ENCODE measurements at places on chromosomes 5 and 9.

GRCh38 chr5:171093598-171093997 lies 215.4 kb upstream of the TLX3 start:
- DNase-seq, result no peak

- no peak for DNase-seq
Observed at GRCh38 chr9:125932012-125932411, 184.8 kb downstream of the PBX3 start.

DNA sequence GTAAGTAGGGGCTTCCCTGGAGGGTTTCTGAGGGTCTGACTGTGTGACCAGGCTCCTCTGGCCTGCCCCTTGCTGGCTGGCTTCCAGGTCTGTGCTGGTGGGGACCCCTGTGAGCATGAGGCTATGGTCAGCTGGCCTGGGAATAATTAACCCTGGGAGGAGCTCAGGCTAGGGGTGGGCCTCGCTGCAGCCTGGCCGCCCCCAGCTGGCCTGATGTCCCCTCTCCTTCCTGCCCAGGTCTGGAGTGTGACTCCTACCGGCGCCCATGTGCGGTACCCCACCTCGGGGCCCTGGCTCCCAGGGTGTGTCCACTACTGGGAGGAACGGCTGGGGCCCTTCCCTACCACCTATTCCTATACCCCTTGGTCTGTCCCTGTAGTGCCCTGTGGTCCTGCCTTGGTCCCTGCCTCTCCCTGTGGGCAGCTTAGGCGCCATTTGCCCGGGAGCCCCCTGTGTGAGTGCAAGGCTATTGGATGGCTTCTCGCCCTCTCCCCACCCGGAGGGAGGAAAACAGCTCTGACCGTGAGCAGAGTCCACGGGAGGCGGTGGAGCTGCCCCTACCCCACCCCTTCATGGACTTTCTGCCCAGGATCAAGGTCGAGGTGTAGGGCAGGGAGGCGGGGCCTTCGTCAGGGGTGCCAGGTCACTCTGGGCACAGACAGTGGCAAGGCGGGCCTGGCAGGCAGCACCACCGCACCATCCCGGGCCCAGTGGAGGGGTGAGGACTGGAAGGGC lies 9.4 kb downstream of the RXRA start:
- no peak for DNase-seq

DNA sequence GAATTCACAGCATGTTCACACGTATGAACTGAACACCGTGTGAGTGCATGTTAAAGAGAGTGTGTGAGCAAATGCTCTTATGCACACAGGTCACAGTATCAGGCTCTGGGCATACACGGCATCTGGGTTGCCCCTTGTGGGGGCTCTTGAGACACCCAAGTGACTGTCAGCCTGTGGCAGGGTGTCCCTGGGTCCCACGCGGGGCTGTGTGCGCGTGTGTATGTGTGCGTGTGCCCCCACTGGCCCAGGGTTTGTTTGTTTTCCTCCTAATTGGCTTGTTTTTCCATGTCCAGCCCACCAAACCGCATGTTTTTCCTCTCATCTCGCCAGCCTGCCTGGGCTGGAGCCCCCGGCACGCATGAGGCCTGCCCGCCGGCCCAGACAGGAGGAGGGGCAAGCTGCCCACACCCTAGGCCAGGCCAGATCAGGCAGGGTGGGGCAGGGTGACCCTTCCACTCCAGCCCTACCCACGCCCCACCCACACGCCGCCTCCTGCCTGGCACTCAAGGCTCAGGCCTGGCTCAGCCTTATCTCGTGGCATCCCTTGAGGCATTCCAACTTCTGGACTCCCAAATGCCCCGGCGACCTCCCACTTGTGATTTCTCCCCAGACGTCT lies 28.8 kb downstream of the CNTFR start:
- no peak for DNase-seq
